ENCODE measurements at places on chromosomes 7 and 10.
A peak's percentile ranks its signal among the peaks of the same experiment; 100 is the strongest.

DNA sequence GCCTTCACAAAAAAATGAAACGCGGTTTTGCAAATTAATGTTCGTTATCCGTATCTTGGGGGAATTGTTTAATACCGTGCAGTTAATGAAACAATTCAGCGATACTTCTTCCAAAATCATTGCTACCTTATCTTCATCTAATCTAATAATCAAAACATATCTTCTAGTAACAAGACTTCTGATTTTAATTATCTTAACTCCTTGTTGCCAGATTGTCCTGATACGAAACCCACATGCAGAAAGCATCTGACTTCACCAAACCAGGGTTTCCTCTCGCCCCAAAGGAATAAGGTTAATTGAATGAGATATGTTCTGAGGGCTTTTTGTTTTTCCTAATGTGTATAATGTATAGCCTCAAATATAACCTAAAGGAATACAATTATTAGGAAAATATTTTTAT is 105.2 kb upstream of the SH2B2 start:
- no peak for DNase-seq

- peak; percentile 84 for DNase-seq
Observed at GRCh38 chr10:87095236-87095945, 385 bp downstream of the SHLD2 start.

DNA sequence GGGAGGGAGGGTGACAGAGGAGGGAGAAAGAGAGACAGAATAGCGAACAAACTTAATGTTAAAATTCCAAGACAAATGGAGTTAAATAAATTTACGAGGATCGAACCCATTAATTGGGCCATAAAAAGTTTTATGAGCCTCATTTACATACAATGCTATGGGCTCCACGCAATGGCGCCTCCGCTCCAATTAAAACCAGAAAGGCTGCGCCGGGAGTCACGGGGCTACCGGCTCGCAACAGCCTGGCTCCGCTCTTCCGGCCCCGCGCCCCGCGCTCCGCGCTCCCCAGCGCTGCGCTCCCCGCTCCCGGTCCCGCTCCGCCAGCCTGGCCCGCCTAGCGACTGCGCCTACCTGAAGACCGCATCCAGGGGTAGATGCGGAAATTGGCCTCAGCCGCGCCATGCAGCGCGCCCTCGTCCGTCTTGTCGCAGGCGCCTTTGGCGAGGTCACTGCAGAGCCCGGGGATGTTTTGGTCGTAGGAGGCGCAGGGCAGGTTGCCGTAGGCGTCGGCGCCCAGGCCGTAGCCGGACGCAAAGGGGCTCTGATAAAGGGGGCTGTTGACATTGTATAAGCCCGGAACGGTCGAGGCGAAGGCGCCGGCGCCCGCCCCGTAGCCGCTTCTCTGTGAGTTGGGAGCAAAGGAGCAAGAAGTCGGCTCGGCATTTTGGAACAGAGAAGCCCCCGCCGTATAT is 513 bp downstream of the HOXA7 start:
- no peak for DNase-seq

- DNase-seq = no peak
Observed at GRCh38 chr10:86288695-86289576, 77.7 kb downstream of the GRID1 start.

DNA sequence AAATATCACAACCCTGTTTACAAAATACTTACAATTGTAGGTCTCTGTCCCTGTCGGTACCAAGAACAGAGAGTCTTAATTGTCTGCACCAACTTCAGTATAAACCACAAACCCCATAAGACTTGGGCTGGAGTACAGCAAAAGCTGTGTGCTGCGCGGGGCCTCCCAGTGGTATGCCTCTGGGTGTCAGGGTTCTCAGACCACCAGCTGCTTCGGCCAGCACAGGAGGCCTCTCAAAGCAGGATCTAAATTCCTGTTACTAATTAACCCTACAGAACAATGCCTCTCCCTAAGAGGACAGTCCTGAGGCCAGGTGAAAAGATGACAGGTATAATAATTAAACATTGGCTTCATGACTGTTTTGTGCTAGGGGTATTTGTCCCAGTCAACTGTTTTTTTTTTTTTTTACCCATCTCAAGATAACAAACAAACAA is 957 bp upstream of the SVIL start:
- no peak for DNase-seq

- no peak for DNase-seq
Observed at GRCh38 chr7:141231018-141231792, 157.3 kb downstream of the TMEM178B start.

GRCh38 chr10:29041616-29042015 is 247.3 kb upstream of the LYZL1 start:
- DNase-seq = no peak

DNA sequence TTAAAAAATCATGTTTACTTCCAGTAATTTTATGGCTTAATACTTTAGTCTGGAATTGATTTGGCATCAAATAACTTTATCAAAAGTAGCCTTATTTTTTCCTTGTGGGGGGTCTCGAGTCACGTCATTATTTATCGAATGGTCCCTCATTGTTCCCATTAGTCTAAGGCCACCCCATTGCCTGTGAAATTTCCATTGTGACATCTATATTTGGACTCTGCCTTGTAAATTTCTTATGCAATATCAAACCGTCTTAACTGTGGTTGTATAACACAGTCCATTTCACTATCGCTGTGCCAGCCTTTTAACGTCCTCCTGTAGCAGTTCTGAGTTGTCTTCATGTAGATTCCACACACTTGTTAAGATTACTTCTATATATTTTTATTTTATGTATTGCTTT is 103.9 kb upstream of the RET start:
- DNase-seq = no peak

GRCh38 chr7:105647591-105647990 is 66.3 kb upstream of the EFCAB10 start:
- no peak for DNase-seq

- no peak for DNase-seq
Observed at GRCh38 chr10:101250136-101250535, 20.9 kb upstream of the LBX1 start.

DNA sequence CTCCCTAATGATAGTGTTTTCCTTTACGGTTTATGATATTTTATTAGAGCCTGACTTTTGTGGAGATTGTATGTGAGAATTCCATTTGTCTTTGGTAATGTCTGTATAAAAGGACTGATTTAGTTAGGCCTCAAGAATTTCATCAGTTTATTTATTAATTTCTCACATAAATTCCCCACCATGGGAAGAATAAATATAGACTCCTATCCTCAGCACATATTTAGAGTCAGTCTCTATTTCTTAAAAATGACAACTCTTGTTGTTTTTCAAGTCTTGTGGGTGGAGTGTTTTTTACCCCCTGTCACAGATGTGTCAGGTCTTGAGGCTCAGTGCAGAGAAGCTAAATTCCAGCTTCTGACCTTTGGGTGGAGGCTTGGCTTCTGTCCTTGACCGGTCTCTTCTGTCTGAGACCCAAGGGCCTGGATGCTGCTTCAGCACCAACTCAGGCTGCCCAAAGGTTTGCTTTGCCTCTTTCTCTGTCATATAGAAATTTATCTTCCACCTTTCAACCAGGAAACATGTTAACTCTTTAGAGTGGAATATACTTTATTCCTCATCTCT is 117.3 kb upstream of the INHBA start:
- no peak for DNase-seq

DNA sequence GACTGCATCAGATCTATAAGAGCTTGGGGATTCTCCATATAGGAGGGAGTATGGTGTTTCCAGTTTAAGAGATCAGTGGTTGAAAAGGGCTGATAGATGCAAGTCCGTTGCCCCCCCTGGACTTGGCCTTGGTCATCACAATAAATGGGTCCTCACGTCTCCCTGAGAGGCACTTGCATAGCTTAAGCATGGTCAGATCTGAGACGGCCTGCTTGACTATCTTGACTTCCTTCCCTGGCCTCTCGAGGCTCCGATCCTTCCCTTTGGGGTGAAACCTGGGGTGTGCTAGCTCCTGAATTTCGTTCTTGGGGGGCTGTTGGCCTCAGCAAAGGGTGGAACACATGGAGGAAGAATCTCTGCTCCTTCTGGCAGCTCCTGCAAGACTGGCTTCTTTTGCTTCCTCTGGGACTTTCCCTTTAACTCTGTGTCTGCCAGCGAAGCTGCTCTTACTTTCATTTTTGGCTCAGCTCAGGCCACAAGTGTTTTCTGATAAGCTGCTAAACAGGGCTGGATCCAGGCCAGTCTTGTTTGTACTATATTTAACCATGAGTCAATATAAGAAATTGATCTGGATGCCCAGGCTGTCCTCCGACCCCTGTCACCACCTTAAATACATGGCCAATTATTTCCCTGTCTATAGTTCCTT is 11.2 kb upstream of the ZNF485 start:
- DNase-seq = peak; percentile 76

DNA sequence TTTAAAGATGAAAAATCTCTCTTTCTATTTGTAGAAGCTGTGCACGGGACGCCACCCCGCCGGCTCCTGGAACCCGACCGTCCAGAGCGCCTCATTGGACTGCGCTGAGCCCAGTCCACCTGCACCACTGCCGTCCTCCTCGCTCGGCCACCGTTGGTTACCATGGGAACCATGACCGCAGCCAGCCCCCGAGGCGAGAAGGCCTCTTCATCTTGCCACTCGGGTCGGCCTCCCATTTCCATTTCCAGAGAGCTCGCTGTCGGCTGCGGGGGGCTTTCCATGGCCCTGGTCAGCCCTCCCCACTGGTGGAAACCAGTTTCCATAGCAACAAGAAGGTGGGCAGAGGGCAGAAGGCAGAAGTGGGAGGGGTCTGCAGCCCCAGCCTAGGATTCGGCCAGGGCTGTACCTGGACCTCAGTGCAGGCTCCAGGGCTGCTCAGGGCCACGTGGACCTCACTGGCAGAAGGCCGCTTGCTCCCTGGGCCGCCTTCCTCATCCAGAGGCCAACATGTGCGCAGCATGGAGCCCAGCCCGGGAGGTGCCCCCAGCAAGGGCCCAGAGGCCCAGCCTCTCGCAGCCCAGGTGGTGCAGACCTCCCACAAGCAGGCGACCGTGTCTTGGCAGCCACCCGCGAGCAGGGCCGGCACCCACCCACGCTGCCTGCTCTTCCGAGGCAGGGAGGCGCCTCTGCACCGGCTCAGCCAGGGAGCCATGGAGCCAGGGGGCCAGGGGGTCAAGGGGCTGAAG is 283.5 kb upstream of the PPP2R2D start:
- DNase-seq = no peak

GRCh38 chr7:117193564-117193963 is 129.3 kb downstream of the WNT2 start:
- no peak for DNase-seq

- no peak for DNase-seq
Observed at GRCh38 chr10:104242545-104242944, 10.4 kb upstream of the CFAP43 start.

- DNase-seq = no peak
Observed at GRCh38 chr7:17682586-17682985, 257.7 kb downstream of the SNX13 start.

DNA sequence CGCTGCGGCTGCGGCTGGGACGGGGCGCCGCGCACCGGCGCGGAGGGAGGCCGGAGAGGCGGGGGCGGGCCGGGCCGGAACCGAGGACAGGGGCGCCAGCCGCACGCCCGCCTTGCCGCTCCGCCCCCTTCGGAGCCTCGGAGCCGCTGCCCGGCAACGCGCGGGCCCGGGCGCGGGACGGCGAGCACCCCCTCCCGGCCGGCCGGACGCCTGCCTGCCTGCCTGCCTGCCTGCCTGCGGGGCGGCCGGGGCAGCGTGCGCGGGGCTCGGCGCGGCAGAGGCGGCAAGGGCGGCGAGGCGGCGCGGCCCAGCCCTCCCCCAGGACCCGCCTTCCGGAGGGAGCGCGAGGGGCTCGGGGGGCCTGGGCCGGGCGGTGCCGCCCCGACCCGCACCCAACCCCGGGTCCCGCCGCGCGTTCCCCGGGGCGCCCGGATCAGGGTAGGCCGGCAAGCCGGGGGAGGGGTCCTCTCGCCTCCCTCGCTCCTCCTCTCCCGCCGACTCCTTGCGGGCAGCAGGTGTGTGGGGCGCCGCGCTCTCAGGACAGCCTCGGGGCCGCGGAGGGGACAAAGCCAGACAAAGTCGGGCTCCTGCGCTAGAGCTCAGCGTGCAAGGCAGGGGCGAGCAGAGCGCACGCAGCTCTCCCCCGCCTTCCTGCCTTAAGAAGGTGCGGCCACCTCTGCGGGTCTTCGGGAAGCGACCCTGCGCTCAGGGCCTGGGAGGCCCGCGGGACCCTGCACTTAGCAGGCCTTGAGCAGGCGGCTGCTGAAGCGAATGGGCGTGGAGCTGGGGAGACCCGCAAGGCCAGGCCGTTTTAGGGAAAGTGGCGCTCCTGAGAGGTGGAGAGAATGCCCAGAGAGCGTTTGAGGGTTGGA is at the start of gene KIAA1549:
Gene KIAA1549, minus strand, starts transcription at position 58 of the 872 bp plus-strand sequence. CDS start 120 bp downstream, outside the sequence.
- DNase-seq = peak; percentile 97

DNA sequence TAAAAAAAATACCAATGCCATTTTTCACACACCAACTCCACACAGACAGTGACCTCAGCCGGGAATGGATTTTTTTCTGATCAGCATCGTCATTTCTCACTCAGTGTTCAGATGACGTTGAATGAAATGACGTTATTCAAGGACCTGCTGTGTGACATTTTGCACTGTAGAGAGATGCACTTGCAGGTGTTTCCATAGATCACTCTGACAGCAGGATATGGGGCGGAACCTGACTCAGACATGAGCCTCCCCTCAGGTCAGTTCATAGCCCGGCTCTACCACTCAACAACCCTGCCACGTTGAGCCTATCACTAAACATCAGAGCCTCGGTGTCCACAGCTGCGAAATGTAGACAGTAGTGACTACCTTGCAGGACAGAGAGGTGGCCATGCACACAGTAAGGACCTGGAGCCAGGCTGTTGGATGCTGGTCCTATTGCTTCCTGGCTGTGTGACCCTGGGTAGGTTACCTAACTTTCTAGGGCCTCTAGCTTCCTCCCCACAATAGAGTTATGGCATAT is 41.4 kb upstream of the ANTXRL start:
- DNase-seq = no peak

DNA sequence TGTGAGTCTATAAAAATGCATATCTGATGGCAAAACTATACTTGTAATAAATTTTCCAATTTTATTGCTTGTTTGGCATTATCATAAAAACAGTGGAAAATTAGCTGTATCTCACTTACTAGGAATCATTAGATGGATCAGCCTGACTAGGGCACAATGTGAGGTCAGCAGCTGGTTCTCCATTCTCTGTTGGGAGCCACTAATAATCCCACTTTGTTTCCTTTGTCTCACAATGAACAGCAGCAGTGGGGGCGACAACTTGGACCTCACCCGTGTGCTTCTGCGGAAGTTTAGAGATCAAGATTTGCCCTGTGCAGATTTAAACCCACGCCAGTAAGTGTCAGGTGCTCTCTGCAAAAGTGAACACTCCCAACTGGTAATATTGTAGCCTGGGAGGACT is 295.5 kb downstream of the ABCA13 start:
- DNase-seq = no peak

DNA sequence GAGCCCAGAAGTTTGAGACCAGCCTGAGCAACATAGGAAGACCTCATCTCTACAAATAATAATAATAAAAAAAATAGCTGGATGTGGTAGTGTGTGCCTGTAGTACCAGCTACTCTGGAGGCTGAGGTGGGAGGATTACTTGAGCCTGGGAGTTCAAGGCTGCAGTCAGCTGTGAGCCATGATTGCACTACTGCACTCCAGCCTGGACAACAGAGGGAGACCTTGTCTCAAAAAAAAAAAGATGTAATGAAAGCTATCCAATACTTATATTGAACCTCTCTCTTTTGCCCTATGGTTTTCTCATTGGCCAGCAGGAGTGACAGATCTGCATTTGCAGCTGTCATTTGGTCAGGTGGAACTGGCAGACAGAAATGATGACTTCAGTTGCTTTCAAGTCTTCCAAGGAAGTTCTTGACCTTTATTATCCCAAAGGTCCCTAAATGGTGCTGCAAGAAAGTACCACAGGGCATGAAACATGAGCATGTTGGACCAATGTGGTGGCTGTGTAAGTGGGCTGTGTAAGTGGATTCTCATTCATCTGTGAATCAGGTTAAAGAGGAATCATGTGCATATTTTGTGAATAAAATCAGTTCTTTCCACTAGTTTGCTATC is 99.4 kb downstream of the CALD1 start:
- no peak for DNase-seq

- no peak for DNase-seq
Observed at GRCh38 chr7:28812616-28813015, 145.5 kb downstream of the TRIL start.
